Aorta (tissue), 5 donors: ENCODE measurements at places on chromosomes 3 and 15. TPM values are rescaled to one million over a fixed set of nuclear protein-coding genes. Genes with fewer than 3 reads are reported as not detected.
A peak's percentile ranks its signal among the peaks of the same experiment; 100 is the strongest.

- DNase-seq, result peak; percentile 78
Measured at GRCh38 chr3:190514413-190515153, 698 bp downstream of the IL1RAP start.

DNA sequence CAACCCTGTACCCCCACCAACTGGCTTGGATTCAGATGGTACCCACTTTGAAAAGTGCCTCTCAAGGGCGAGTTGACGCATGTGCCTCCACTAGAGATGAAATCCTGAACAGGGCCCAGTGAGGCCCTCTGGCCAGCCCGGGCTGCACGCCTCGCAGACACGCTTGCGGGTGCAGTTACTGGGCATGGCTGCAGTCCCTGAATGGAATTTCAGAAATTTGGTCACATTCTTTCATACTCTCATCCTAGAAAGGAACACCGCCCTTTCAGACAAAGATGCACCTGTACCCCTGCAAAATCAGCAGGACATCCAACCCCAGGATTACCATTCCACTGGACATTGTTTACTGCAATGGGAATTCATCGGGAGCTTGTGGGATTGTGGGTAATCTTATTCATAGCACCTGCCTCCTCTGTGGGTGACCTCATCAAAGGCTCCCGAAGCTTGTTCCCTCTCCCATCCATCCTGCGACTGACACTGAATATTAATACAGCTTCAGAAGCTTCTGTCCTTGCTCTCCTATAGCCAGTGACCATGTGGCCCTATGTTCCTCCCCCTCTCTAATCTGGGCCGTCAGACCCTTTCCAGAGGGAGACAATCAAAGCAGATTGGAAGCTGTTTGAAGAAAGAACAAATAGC lies 42.5 kb upstream of the TPM1 start:
- DNase-seq, result no peak

DNA sequence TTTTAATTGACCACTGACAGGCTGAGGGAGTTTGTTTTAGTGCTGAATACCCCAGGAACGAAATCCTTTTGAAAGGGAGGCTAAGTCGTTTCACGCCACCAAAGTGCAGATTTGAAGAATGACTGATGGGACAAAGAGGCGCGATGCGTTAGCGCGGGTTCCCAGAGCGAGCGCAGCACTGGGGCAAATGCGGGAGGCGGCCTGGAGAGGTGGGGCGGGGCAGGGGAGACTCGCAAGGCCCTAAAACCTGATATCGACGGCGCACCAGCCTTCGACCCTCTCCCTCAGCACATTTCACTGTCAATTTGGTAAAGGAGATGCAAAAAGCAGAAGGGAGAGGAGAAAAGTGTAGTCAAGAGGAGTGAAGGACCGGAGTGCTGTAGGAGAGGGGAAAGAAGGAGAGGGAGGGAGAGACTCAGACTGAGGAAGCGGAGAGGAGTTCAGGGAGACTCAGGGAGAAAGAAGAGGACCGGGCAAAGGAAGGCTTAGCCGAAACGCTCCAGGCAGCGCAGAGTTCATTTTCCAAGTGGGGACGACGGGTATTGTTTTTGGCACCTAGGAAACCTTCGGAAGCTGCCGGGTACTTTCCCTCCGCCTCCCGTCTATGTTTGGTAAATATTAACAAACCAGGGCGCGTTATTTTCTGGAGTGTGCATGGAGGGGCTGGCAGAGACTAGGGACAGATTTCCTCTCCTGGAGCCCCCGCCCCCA lies 3.8 kb upstream of the FOXB1 start:
- DNase-seq, result no peak

DNA sequence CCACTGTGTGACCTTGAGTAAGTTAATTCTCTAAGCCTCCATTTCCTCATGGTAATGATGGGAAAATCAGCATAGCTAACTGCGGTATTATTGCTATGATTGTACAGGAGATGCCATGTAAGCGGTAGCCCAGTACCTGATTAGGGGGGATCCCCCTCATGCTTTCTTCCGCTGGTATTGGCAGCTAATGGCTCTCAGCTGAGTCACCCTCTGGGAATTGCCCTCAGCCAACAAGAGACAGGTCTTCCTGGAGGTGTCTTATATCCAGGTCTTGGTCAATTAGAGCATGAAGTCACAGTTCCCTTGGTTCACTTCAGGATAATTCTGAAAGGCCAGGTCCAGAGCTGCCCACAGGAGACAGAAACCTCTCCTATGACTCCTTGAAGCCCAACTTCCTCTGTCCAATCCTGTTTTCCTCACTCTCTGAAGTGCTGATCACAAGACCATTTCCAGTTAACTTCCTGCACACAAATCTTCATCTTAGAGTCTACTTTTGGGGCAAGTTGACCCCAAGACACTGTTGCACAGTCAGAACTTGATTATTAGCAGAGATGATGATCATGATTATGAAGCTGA lies 724.7 kb upstream of the ZNF385D start:
- no peak for DNase-seq

GRCh38 chr3:197736010-197736490 lies 654 bp downstream of the RUBCN start:
- no peak for DNase-seq

DNA sequence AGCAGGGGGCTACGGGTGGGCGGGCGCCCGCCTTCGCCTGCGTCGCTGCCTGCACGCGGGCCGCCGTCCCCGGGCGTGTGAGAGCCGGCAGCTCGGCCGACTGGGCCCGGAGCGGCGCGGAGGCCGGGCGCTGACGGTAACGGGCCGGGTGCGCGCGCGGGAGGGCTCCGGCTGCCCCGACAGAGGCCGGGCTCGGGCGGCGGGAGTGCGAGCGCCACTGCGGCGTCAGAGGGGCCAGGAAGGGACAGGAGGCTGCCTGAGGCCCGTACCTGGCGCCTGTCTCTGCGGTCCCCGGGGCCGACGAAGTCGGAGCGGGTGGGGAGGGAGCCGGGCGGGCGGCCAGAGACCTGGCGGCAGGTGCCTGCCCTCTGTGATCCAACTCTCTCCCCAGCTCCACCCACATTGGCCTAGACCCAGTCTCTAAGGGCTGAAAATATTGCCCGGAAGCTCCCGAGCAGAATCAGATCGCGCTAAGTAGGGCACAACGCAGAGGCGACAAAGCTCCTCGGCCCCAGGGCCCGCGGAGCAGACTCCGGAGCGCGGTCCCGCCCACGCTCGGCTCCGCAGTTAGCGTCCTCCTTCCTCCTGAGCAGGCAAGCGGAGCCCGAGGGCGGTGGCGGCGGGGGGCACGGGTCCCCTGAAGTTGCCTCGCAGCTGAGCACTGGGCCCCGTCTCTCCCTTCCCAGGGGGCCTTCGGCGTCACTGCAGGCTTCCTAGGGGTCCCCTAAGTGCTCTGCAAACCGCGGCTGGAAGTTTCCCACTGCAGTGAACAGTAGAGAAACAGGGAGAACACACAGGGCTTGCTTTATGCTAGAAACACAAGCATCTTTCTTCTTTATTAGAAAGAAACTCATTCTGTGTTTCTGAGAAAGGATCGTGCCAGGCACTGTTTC lies at the start of gene MAN2A2:
Gene MAN2A2 (plus strand): TSS at position 463 of the 893 bp plus-strand sequence. CDS start 906 bp downstream, outside the sequence.
- peak; percentile 90 for DNase-seq

DNA sequence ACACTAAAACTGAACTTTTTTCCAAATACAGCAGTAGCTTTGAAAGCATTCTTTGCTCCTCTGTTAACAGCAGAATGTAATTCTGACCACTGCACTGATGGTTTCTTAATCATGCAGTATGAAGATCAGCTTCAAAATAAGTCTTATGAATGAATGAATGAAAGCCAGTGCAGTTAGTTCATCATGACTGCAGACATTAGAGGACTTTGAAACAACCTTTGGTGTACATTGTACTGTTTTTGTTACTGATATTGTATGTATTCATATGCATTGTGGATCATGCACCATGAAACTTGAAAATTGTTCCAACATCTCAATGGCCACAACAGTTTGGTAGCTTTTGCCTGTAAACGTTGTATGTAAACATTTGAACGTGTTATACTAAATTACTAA lies 1.3 kb upstream of the TNIK start:
- DNase-seq, result no peak

DNA sequence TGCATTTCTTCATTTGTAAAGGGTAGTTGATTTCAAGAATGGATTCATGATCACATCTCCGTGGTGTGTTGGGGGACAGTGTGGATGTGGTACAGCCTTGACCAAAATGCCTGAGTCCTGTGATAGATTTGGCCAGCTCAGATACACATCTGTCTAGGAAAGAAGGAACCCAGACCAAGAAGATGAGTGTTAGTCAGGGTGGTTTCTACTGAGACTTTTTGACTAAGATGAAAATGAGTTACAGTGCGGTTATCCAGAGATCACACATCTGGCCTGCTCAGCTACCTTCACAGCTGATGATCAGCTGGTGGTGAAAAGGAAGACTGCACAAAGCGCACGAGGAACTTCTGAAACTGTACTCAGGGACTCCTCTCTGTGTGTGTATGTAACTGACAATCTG lies 68.0 kb downstream of the FNDC3B start:
- DNase-seq, result no peak

DNA sequence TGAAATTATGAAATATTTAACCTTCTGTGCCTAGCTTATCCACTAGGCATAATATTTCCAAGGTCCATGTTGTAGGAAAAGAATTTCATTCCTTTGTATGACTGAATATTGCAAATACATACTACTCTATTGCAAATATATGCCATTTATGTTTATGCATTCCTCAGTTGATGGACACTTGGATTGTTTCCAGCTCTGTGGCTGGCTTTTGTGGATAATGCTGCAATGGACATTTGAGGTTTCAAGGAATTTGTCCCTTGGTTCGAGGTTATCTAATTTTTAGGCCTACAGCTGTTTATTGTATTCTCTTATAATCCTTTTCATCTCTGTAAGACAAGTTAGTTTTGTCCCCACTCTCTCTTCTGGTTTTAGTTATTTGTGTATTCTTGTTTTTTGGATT lies 7.7 kb upstream of the AADACL2 start:
- DNase-seq, result no peak

GRCh38 chr15:86555939-86556338 lies 476.3 kb downstream of the AGBL1 start:
- no peak for DNase-seq

- no peak for DNase-seq
Measured at GRCh38 chr15:98604983-98605382, 43.4 kb upstream of the IGF1R start.

DNA sequence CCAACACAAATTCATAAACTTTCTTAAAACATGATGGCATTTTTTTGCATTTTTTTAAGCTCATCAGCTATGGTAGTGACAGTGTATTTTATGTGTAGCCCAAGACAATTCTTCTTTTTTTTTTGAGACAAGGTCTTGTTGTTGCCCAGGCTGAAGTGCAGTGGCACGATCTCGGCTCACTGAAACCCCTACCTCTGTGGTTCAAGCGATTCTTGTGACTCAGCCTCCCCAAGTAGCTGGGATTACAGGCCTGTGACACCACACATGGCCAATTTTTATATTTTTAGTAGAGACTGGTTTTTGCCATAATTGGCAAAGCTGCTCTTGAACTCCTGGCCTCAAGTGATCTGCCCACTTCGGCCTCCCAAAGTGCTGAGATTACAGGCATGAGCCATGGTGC lies 17.3 kb upstream of the USP50 start:
- DNase-seq, result no peak

GRCh38 chr3:133674290-133674919 lies 12.7 kb upstream of the TOPBP1 start:
- DNase-seq, result no peak

DNA sequence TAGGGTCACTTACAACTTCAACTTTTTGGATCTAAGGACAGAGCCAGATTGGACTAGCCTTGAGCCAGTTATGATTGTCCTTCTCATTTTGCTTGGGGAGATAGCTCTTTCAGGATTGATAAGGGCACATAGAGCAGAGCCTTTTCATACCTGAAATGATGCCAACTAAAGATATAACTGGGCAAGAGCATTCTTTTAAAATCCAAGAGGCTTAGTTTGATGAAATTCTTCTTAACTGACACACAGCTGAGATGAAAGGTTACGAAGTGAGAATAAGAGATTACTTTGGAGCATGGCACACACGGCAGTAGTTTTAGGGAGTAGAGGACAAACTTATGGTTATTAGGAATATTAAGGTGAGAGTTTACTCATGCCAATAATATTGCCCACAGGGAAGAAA lies 12.7 kb downstream of the CD200 start:
- no peak for DNase-seq

- DNase-seq, result no peak
Measured at GRCh38 chr15:49458145-49458544, 35.1 kb downstream of the FGF7 start.

DNA sequence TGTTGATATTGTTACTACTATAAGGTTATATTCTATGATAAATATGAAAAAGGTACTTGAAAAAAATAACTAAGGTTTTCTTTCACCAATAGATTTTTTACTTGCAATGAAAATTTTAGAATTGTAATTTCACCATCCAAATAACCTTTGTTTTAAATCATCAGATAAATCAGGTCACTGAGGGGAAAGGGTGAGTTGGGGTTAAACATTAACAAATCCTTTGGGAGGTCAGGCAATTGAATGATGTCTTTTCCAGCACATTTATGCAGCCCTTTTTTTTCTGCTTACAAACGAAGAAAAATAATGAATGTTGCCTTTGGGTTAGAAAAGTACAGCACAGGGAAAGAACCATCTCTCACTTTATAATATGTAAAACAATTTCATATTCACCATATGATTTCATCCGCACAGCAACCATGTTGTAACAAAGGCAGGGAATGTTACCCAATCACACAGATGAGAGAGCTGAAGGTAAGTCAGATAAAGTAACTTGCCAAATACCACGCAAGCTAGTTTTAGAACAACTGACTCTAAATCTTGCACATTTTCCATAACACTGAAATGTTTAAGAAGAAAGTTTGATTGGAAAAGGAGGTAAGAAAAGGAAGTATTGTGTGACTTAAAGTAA lies 151.3 kb downstream of the FGF12 start:
- no peak for DNase-seq

CXCR6 gene
- total RNA-seq, result 2.8 TPM

SCN10A gene
- total RNA-seq, result not detected

SLC30A4 gene
- total RNA-seq, result 8.2 TPM

SLC28A1 gene
- total RNA-seq, result 2.0 TPM

RHOA gene
- 552 TPM for total RNA-seq

CNTN6 gene
- total RNA-seq, result 0.26 TPM

ITIH1 gene
- not detected for total RNA-seq

SLC41A3 gene
- 62.1 TPM for total RNA-seq
